Spleen (tissue), 13 donors: ENCODE measurements at places on chromosomes 11 and 22. TPM values are rescaled to one million over a fixed set of nuclear protein-coding genes. Genes with fewer than 3 reads are reported as not detected.

The LUZP2 gene
- total RNA-seq, result 2.9 TPM

DNA sequence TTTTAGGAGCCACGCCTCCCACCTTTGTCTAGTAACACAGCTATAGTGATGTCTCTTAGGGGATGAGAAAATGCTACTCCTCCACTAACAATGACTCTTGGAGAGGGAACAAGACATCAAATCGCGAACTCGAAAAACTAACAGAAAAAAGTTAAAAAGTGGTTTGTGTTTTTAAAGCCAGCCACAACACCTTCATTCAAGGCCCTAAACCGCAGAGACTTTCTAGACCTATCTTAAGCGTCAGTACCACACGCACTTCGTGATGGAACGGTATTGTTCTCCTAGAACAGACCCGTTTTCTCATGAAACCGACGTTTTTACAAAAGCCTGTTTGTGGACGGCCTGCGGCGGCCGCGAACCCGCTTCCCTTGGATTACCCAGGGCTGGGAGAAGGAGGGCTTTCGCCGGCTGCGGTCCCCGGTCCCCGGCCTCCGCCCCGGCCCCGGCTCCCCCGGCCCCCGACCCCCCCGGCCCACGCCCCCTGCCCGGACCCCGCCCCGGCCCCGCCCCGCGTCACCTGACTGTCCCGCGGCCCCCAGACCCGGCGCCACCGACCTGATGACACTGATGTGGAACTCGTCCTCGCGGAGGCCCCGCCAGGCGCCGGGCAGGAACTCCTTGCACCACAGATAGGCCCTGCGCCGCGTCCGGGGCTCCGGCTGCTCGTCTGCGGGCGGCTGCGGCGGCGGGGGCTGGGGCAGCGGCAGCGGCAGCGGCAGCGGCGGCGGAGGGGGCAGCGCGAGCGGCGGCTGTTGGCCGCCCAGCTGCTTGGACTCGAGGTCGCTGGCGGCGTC lies 718 bp downstream of the CHKA start:
- peak; percentile 94 for DNase-seq

- peak; percentile 31 for DNase-seq
Measured at GRCh38 chr11:39341461-39341860, 2118.0 kb downstream of the LRRC4C start.

DNA sequence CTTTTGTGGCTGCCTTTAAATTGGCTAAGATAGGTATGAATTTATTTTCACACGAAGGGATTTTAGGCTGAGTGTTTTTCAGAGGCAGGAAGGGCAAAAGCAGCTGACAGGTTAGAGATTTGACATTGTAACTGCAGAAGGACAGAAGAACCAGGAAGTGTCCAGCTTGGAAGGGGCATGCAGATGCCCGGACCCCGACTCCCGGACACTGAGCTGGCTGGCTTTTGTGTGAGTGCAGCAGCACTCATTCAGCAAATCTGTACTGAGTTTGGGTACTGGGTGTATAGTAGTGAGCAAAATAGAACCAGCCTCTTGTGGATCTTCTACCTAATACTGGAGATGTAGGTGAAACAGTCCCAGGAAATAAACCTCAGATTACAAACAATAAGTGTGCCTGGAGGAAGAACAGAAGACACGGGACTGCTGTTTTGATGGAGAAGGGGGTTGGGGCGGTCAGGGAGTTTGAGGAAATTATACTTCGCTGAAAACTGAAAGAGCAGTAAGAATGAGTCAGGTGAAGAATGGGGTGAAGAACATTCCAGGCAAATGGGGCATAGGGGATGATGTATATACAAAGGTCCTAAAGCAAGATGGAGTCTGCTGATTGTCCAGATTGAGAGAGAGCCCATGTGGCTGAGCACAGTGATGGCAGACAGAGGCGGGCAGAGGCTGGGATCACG lies 64.6 kb downstream of the PPFIBP2 start:
- DNase-seq, result no peak

DNA sequence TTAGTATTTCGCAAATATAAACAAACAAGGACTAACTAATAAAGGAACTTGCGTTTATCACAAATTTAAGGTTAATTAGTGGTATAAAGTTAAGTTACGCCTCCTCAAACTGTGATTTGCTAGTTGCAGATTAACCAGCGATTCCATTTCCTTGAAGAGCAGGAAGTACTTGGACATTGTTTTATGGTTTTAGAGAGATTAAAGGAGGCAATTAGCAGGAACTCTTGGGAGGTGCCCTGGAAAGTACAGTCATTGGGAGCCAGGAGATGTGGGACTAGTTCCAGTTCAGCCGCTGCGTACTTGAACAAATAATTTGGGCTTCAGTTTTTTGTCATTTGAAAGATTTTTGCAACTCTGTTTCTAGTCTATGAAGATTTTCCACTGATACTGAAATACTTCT lies 3.3 kb downstream of the FAM118B start:
- DNase-seq, result no peak

- peak; percentile 93 for DNase-seq
Measured at GRCh38 chr11:126282736-126283591, at the start of gene TIRAP. Gene TIRAP, plus strand, starts transcription at chr11:126283093. Its CDS starts 7,802 bp downstream, at chr11:126290895.

GRCh38 chr11:65719871-65720210 lies 757 bp downstream of the RNASEH2C start:
- no peak for DNase-seq

DNA sequence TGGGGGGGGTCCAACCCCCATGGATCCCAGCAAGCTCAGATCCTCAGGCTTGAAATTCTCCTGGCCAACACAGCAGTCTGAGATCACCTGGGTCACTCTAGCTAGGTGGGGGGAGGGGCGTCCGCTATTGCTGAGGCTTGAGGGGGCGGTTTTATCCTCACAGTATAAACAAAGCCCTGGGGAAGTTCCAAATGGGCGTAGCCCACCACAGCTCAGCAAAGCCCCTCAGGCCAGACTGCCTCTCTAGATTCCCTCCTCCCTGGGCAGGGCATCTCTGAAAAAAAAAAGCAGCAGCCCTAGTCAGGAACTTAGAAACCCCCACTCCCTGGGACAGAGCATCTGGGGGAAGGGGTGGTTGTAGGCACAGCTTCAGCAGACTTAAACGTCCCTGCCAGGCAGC lies 16.7 kb downstream of the TRPC6 start:
- no peak for DNase-seq

The VPREB3 gene
- 103 TPM for total RNA-seq

DNA sequence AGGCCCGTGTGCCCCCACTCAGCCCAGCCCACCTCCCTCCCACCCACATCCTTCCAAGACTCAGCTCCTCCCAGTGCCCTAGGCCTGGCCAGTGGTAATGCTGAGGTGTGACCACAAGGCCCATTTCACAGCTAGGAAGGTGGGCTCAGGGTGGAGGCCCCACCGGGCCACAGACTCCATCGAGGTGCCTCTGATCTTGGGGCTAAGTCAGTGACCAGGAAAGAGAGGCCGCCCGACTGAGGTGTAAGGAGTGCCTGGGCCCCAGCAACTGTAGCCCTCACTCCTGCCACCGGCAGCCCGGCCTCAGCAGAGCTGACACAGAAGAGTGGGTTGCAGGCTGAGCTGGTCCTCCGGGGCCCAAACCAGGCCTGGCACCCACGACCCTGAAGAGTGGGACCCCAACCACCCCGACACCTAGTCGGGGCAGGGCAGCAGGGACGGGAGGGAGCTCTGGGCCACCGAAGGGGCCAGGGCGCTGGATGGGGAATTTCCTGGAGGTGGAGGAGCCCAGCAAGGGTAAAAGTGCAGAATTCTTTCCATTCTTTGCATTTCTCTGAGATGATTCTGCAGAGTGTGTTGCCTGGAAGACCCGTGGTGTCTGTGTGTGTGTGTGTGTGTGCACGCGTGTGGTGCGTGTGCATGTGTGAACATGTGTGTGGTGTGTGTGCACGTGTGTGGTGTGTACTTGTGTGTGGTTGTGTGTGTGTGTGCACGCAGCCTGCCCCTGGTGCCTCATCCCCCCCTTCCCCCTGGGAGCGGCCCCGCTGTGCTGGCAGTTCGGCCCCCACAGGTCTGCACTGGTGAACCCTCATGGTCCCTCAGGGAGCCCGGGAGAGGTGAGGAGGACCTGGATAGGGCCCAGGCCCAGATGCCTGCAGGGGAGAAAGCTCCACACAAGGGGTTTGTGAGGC lies 8.3 kb upstream of the PIM3 start:
- DNase-seq, result no peak

- DNase-seq, result no peak
Measured at GRCh38 chr11:61635304-61635703, 44.9 kb upstream of the DAGLA start.

DNA sequence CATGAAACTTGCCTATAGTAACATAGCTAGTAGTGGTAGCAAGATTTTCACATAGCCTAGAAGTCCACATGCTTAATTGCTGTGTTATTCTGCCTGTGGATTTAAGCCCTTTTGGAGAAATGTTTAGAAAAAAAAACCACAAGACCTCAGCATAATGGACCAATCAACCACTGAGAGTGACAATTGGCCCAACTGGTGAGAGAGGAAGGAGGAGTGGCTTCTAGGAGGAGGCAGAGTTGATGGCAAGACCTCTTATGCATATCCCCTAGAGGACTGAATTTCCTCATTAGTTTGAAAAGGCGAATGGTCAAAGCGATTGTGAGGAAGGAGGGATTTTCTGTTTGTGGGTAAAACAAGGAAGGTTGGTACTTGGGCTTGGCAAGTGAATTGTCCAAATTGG lies 30.6 kb downstream of the NNMT start:
- DNase-seq, result no peak

The ANO9 gene
- total RNA-seq, result 26.0 TPM

The NLRP14 gene
- total RNA-seq, result 1.3 TPM

- no peak for DNase-seq
Measured at GRCh38 chr11:12242966-12243365, 132.6 kb downstream of the MICAL2 start.

DNA sequence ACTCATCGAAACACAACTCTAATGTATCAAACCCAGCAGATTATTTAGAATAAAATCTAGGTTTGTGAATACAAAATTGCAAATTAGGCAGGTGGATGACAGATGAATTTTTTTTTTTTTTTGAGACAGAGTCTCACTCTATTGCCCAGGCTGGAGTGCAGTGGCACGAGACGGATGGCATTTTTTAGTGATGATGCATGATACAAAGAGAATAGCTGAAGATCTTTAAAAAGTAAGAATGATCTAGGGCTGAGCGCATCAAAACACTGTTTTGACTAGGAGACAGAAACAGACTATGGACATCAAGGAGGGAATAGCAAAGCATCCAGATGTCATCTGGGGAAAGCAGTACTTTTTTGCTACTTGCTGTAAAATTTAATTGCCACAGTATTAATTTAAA lies 63.8 kb downstream of the IMMP1L start:
- DNase-seq, result no peak

The ALDH3B1 gene
- total RNA-seq, result 41.2 TPM

- DNase-seq, result peak; percentile 22
Measured at GRCh38 chr11:2653198-2653551, 46.6 kb downstream of the KCNQ1OT1 start.

The OR8G5 gene
- total RNA-seq, result not detected

DNA sequence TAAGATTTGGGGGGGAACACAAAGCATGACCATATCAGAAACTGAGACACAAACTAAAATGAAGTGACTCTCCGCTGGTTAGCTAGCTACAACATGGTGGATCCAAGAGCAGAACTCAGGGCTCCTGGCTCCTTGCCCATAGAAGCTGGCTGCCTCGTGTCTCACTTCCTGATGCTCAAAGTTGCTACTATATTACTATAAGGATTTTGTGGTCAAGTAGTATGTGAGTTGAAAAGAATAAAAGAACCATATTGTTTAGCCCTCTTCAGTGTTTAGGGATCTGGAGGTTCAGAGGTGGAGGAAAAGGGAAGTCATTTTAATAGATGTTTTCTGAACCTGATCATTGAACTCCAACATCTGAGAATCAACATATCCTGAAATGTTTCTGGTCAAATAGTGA lies 16.9 kb upstream of the SIK2 start:
- DNase-seq, result no peak

DNA sequence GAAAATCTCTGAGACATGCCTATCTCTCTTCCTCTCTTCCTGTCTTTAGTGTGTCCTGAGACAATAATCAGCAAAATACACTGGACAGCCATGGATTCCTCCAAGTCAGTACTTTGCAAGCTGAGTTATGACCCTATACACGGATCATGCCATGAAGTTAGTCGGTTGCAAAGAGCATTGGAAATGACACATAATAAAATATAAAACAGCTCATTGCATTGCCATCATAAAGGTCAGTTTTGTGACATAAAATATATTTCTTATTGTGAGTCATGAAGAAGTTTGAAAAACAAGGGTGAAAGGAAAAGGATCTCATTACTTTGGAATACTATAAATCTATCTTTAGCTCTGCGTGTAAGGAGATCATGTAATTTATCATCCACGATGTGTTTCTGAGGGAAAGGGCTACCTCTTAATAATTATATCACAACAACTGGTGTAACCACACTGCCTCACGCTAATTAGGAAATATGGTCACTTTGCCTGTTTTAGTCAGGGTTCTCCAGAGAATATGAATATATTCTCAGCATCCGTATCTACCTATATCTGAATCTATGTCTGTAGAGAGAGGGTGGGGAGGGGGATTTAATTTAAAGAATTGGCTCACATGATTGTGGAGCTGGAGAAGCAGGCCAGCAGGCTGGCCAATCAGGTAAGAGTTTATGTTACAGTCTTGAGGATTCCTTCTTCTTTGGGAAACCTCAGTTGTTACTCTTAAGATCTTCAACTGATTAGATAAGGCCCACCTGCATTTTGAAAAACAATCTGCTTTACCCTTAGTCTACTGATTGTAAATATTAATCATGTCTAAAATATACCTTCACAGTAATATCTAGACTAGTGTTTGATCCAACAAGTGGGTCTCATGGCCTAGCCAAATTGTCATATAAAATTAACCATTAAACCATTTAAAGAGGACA lies 198.8 kb downstream of the FAT3 start:
- DNase-seq, result no peak

The SCGB1D2 gene
- not detected for total RNA-seq

GRCh38 chr11:131850507-131850906 lies 480.1 kb downstream of the NTM start:
- DNase-seq, result no peak

GRCh38 chr22:25495285-25495684 lies 69.2 kb upstream of the GRK3 start:
- DNase-seq, result no peak

DNA sequence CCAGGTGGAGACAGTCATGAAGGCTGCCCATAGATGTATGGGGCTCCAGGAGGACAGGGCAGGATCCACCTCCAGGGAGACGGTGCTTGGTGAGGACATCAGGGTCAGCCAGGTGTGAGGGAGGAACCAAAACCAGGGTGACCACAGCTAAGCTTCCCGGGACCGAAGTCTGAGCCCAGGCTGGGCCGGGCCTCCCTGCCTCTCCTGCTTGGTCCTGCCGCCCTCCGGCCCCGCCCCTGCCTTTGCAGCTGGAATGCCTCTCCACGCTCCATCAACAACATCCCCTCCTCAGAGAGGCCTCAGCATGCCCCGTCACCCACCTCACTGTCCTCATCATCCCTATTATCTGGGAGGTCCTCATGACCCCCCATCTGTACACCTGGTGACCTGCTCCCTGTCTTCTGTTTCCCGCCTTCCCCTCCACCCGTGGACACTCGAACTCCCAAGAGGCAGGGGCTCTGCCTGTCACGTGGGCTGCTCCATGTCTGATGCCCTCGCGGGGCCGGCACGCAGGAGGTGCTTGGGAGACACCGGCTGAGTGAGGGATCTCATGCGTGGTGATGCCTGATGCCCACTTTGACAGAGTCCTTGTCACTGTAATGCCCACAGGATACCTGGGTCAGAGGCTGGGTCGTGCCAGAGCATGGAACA lies 59.4 kb downstream of the RTL6 start:
- DNase-seq, result peak; percentile 66

GRCh38 chr11:107743191-107743590 lies 31.3 kb upstream of the SLN start:
- no peak for DNase-seq

- no peak for DNase-seq
Measured at GRCh38 chr11:61482513-61482912, 26.0 kb upstream of the LRRC10B start.

- no peak for DNase-seq
Measured at GRCh38 chr22:32706149-32706548, 95.4 kb upstream of the TIMP3 start.

GRCh38 chr11:109762546-109762945 lies 330.6 kb upstream of the ZC3H12C start:
- DNase-seq, result no peak
